ENCODE measurements at places on chromosomes 1 and 21. TPM values are rescaled to one million over a fixed set of nuclear protein-coding genes. Genes with fewer than 3 reads are reported as not detected.

Gene KCNJ6
- polyA plus RNA-seq, result 0.26 TPM

Gene MNDA
- 5.8 TPM for polyA plus RNA-seq

DNA sequence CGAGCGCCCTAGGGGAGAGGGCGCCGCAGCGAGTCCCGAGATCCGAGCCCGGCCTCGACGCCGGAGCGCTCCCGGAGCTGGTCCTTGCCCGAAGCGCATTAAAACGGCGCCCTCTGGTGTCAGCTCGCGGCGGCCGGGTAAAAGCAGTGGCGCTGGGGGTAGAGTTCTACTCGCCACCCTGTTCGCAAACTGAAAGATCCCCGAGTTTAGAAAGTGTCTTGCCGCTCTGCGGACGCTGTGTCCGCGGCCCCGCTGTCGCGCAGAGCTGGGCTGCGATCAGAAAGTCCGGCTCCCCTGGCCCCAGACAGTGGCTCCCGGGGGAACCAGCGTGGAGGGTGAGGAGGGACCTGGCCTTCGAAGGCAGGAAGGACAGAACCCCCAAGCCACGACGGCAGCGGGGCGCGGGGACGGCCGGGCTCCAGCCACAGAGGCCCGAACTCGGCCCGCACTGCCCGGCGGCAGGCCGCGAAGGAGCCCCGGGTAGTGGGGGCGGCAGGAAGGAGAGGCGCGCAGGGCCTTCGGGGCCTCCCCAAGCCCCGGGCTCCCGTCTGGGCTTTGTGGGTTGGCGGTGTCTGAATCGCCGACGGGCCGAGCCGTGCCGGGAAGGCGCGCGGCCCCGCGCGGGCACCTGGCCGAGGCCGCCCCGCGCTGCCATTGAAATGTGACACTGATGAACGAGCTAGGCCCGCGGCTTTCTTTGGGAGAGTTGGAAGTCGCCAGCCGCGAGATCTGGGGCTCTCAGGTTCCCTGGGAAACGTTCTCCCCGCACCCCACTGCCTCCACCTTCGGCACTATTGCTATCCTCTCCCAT lies 39.1 kb upstream of the NFIA start:
- DNase-seq, result peak; percentile 78

DNA sequence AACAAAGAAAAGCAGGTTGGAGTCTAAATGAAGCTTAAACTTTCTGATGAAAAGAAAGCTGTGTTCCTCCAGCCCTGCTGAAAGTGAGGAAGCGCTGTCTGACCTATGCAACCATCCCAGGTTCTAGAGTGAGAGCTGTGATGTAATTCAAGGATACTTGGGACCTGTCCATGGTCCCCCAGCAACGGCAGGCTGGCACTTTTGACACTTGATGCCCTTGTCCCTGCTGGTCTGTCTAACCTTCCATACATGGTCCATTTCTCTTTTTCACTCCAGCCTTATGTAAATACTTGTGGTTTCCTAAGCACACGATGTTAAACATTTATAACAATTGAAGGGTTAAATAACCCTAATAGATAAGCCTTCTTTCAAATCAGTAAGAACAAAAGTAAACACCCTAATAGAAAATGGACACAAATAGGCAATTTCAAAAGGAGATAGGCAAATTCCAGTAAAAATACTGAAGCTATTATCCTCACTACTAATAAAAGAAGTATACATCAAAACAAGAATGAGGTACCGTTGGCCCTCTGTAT lies 17.7 kb upstream of the KDM4A start:
- DNase-seq, result no peak

GRCh38 chr1:155038602-155039307 lies 5.1 kb downstream of the DCST1 start:
- no peak for DNase-seq

DNA sequence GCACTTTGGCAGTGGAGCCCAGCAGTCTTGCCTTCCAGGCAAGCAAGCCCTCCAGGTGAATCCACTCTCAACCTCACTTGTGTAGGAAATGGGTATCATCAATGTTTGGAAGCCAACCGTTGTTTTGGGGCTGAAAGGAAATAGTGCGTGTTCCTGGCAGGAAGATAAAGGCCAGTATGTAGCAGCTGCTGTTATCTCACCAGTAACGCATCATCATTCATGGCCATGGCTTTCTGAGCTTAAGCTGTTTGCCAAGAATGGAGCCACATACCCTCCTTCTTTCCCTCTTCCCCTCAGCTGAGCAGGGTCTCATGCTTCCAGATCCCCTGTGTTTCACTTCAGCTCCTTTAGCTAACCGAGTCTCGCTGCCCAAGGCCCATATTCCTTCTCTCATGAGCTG lies 2.2 kb upstream of the PDPN start:
- DNase-seq, result no peak

DNA sequence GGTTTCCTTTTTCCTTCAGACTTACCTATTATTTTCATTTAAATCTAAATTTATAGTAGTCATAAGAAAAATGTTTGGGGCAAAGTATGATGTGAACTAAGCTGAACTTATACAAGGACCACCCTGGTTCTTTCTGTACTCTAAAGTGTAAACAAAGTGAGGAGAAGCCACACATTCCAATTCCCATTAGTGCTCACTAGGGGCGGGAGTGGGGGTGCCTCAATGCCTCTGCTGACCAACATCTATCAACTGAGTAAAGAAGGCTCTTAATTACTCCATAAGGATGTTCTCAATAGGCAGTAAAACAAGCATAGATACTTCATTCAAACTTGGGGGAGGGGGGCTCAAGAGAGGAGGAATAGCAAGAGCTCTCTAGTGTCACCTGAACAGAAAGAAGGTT lies 151.7 kb downstream of the CDC42BPA start:
- no peak for DNase-seq

GRCh38 chr1:199723250-199723956 lies 304.1 kb upstream of the NR5A2 start:
- no peak for DNase-seq

DNA sequence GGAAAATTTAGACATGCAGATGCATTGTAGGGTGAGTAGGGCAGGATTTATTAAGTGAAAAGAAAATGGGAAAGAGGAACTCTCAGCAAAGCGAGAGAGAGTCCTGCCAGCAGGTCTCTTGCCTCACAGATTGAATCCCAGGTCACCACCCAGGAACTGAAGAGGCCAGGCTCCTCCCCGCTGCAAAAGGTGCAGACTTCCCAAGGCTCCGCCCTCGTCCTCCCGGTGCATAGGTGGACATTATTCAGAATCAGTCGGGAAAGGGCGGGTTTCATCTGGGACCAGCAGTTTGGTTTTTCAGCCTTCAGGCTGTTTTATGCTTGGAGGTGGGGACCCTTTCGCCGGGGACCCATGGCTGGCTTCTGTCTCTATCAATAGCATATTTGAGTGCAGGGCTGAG lies 41.6 kb upstream of the APP start:
- DNase-seq, result no peak

DNA sequence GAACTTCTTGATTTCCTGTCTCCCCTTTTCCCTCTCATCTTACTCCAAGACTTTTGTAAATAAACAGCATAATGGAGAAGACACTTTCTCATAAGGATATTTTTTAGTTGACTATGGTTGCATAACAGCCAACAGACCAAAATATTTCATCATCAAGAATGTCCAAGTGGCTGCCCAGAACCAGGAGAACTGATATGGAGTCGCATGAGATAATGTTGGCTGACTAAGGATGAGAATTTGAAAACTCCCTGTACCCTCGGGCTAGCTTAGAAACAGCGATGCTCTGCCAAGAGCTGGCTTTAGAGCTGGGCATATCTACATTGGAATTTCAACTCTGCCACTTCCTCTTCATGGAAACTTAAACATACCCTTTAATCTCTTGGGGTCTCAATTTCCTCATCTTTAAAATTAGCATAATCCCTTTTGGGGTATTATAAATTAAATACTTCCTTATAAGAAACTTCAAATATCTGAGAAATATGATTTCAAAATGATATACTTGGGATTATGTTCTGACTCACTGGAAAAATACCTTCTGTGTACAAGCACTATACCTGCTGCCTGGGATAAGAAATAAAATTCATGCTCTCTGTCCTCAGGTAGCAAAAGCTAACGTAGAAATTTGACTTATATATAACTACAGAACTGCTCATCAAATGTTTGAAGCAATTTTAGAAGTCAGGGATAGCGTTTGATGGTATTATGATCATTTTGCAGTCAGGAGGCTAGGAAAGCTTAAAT lies 777.3 kb downstream of the LTN1 start:
- DNase-seq, result no peak

Gene NUP210L
- polyA plus RNA-seq, result 0.04 TPM
